ENCODE measurements at places on chromosomes 13 and 19.

DNA sequence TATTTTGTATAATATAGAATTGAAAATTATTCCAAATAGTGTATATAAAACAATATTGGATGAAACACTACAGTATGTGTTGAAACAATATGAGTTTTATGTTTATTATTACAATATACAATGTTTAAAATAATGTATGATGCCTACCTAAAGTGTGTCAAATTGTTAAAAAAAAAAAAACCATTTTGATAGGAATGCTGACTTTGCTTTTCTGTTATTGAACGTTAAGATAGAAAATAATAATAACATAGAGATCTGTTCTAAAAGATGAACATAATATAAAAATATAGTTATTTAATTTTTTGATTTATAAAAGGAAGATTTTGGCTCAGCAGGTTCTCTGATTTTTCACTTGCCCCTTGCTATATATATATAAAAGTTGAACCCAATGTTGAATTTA lies 474.6 kb upstream of the ATXN8OS start:
- DNase-seq = no peak

- DNase-seq = no peak
Measured at GRCh38 chr19:34241513-34242337, 12.6 kb upstream of the GARRE1 start.

GRCh38 chr19:16542910-16543472 lies 754 bp upstream of the CHERP start:
- no peak for DNase-seq

DNA sequence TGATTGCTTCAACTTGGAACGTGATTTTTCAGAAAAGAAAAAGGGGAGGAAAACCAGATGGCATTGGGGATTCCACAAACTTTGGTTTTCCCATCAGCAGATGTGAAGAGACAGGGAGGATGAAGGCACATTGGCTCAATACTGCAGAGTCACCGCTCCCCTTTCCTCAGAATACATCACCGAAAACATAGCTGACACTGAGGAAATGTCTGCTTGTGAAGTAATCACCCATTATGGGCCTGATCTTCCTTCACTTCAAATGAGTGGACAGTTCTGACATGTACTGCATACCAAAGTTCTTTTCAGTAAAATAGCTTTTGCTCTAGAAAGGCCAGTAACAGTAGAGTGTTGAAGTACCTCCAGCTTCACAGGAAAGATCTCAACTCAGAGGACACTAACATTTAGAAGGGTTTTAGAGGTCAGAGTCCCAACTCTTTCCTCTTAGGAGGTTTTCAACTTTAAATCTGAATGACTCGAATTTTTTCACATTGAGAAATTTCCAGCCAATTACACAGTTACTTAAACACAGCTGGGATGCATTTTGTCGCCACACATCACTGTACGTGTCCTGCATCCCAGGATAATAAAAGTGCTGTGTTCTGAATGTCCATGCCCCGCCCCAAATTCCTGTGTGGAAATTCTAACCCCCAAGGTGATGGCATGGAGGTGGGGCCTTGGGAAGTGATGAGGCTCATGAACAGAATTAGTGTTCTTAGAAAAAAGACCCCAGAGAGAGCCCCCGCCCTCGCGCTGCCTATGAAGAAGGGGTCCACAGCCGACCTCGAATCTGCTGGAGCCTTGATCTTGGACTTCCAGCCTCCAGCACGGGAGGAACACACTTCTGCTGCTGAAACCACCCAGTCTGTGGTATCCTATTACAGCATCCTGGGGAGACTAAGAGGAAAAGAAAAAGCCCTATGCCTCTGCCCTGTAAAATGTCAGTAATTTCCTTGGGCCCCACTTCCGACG lies 77.7 kb downstream of the COL4A1 start:
- no peak for DNase-seq

DNA sequence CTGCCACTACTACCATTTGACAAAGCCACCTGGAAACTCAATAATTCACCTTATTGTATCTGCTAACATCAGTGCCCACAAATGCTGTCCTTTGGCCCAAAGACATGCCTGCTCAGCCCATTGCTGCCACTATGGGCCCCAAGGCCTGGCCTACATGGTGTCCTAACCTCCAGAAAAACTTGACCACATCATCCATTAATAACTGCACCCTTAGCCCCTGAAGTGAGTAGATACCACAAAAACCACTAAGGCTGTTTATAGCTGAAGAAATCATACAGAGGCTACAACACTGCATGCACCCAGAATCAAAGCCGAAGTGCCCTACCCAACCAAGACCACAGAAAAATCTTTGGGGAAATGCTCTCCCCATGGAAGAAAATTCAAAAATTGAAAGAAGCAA lies 932.8 kb upstream of the SLITRK6 start:
- no peak for DNase-seq

- DNase-seq = no peak
Measured at GRCh38 chr13:73997964-73998363, 136.2 kb downstream of the KLF12 start.

DNA sequence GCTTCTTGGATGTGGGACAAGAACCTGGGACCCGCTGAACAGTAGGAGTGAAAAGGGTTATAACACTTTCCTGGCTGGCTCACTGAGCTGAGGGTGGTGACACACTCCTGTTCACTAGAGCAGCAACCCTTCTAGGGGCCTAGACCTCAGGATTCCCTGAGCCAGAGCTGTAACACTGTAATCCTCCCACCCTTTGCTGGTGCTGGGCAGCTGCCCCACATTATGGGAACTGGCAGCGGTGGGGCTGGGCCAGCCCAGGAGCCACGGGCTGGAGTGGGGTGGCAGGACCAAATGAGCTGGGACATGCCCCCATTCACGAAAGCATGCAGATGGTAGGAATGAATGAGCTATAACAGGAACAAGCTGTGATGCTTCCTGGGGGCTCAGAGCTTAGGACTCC lies 110.6 kb downstream of the B3GLCT start:
- DNase-seq = no peak

- DNase-seq = peak; percentile 96
Measured at GRCh38 chr19:39845933-39846677, at the start of gene FBL. Gene FBL, minus strand, starts transcription at chr19:39846379. Its CDS starts 79 bp downstream, at chr19:39846300.

DNA sequence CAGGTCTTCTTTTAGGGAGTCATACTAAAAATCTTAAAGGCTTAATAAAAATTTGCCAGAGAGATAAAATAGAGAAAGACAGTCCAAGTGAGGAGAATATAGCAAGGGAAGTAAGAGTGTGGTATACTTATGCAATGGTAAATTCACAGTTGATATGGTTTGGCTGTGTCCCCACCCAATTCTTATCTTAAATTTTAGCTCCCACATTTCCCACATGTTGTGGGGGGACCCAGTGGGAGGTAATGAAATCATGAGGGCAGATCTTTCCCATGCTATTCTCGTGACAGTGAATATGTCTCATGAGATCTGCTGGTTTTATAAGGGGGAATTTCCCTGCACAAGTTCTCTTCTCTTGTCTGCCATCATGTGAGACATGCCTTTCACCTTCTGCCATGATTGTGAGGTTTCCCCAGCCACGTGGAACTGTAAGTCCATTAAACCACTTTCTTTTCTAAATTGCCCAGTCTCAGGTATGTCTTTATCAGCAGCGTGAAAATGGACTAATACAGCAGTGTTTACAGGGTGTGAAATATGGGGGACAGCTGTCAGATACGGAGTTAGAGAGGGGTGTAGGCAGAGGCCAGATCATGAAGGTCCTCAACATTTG lies 115.4 kb downstream of the UGGT2 start:
- DNase-seq = no peak

DNA sequence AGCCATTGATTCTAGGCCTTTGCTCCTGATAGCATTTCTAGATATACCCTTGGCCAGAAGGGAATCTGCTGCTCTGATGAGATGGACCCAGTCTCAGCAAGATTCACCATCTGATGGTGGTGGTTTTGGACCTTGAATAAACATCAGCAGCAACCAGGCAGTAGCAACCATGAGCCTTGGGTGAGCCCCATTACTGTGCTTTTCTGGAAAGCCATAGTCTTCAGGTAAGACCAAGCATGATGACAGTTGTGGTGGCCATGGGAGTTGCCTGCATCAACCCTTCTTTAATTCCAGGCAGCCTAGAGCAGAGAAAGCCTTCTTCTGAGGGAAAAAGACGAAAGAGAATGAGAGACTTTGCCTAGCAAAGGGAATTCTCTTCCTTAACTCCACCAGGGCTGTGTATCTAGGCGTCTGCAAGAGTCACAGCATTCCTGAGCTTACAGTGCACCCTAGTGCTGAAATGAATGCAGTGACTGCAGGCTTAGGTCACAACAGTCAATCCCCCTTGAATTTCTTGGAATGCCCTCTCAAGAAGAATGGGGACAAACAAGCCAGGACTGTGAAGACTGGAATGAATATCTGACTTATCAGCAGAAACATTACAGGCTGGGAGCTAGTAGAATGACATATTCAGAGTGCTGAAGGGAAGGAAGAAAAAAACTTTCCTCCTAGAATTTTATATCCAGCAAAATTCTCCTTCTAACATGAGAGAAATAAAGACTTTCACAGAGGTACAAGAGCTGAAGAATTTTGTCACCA lies 942.4 kb upstream of the PCDH20 start:
- DNase-seq = no peak

GRCh38 chr19:54426291-54426931 lies 11.1 kb downstream of the TTYH1 start:
- no peak for DNase-seq

DNA sequence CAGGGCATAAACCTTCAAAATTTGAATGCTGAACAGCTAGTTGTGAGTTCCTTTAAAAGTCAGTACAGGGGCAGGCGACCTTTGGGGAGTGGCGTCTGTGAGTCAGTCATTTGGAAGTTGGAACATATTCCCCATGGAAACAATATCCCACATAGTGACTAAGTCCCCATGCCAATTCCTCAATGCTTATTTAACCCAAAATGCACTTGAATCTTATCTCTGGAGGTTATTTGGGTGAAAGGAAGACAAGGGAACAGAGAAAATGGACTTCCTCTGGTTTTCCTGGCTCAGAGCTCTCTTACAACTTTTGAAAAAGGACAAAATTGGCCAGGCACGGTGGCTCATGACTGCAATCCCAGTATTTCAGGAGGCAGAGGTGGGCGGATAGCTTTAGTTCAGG lies 479.2 kb upstream of the NBEA start:
- DNase-seq = no peak

GRCh38 chr13:26680123-26680450 lies 80.5 kb downstream of the GPR12 start:
- DNase-seq = no peak

GRCh38 chr19:20182222-20182785 lies 15.3 kb downstream of the ZNF486 start:
- DNase-seq = no peak

DNA sequence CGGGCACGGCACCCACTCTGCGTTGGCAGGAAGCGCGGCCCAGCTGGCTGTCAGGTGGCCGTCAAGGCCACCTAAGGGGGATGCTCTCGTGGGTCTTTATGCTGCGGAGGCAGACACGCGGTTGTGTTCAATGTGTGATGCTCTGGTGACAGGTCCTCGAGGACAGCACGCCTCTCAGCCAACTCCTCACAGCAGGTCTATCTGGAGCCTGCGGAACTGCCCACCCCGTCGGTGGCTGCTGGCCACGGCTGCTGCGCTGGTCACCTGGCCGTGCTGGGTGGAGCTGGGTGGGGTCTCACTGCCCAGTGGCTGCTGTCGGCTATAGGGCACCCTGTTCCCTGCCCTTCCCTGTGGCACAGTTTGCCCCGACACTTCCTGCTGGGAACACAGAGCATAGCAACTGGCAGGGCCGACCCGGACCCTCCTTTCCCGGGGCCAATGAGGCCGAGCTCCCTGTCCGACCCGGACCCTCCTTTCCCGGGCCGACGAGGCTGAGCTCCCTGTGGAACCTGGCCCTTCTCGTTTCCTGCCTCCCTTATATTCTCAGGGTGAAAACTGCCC lies 14.3 kb upstream of the F7 start:
- DNase-seq = no peak

DNA sequence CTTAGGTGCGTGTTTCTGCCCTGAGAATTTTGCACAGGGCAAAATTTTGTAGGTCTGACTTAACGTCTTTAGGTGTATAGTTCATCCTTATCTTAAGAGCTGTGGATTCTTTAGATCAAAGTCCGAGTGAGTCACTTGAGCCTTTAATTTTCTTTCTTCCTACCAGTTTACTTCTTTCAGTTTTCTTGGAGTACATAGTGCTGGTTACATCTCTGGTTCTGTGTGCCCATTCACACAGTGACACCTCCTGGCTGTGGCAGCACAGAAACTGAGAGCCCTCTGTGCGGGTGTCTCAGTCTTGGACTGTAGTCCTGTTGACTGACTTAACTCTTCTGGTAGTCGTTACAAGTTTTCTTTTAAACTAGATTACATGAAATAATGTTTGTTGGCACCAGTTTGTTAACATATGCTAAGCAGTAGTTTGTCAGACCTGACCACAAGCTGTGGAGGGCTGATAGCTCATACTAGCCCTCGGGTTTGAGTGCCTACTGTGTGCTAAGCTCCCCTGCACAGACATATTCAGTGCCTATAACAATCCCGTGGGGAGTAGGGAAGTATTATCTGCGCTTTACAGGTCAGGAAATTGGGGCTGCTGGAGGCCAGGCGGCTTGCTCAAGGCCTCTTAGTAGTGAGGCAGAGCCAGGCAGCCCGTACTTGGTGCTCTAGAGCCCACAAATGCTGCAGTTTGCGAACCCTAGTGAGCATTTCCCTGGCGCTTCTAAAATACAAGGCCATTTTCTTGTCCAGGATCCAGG lies 1.6 kb downstream of the GATAD2A start:
- DNase-seq = no peak

- no peak for DNase-seq
Measured at GRCh38 chr19:51317376-51317775, 5.9 kb downstream of the IGLON5 start.

DNA sequence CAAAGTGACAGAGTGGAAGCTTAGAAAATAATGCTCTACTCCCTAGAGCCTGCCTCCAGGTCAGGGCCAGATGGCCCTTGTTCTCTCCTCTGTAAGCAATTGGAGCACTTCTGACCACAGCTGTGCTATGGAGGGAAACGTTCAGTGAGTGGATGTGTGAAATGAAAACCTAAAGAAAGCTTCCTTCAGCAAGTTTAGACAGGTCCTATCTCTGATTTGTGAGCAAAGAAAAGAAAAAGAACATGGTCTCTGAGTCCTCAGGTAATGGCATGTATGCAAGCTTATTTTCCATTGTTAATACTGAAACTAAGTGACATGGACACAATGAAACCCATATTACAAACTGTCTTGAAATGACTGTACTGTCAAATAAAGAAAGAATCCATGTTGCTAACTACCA lies 1486.8 kb downstream of the EFNB2 start:
- DNase-seq = no peak

GRCh38 chr13:43815204-43815603 lies 28.4 kb upstream of the ENOX1 start:
- no peak for DNase-seq

Data from activated CD8-positive, alpha-beta memory T cell treated with anti-CD3 and anti-CD28 coated beads for 48 hours (primary cell).